NCI-H1436 treated with DMSO at 0.1 percent for 48 hours (cell line): ENCODE measurements at places on chromosomes 3 and 15.

- no peak for DNase-seq
Measured at GRCh38 chr3:60391292-60391691, 860.0 kb downstream of the FHIT start.

DNA sequence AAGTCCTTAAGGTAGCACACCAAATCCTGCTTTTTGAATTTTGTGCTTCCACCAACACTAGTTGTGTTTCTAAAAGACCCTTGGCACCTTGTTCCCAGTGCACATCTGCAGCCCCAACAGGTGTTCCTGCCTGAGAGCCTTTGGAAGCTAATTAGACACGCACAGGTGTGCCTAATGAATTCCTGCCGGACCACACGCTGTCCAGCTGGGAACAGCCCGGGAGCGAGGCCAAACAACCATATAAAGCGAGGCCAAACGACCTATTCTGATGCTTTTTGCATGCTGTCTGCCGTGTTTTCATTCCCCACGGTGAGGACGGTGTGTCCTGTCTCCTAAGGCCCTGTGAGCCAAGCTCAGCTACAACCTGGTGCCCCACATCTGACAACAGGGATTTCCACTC is 99.5 kb downstream of the ATG7 start:
- no peak for DNase-seq

GRCh38 chr3:152258448-152259393 is 10.0 kb upstream of the MBNL1 start:
- no peak for DNase-seq

DNA sequence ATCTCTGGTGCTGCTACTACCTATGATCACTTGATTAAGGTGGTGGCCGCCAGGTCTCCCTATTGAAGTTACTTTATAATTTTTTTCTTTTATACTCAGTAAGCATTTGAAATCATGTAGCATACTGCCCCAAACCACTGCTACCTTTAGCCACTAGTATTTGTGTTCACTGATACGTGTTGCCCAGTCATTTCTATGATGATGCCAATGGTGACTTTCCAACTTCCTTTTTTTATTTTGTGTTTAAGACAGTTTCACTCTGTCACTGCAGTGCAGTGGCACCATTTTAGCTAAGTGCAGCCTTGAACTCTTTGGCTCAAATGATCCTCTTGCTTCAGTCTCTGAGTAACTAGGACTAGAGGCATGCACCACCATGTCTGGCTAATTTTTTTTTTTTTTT is 598.2 kb downstream of the NAALADL2 start:
- DNase-seq: no peak

DNA sequence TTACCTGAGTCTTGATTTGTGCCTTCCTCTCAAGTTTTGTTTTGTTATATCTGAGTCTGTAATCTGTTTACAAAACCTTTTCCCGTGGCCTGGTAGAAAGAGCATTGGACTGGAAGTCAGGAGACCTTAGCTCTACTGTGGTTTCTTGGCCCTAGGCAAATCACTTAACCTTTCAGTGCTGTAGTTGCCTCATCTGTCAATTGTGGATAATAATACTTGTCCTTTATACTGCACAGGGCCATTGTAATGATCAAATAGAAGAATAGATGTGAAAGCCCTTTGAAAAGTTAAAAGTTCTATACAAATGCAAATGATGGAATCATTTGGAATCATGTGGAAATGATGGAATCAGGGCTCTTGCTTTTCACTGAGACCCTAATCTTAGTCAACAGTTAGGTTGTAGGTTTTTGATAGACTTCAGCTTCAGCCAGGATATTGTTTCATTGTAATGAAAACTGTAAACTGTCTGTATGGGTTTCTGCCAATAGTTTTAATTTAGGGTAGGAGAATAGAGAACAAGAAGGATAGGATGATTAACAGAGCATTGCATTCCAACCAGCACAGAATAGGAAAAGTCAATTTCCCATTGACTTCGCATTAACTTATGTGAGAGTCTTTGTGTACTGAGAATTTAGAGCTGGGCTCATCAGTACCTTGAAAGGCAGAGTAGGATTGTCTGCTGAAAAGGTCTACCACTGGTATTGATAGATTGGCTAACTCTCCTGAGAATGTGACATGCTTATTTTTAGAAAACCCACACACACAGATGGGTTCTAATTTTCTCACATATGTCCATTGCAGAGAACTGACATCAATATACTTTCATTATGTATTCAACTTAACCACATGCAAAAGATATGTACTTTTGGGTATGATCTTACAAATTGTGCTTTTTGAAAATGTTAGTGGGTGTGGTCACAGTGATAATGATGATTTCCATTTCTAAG is 21.8 kb downstream of the MAP2K5 start:
- DNase-seq: no peak

GRCh38 chr3:190321789-190322603 is at the start of gene CLDN1:
Gene CLDN1 (minus strand): TSS chr3:190322446. CDS start chr3:190322206, 240 bp downstream.
- no peak for DNase-seq

GRCh38 chr3:190165253-190165652 is 44.6 kb upstream of the P3H2 start:
- no peak for DNase-seq

GRCh38 chr3:197227780-197228574 is 70.4 kb downstream of the DLG1 start:
- no peak for DNase-seq

DNA sequence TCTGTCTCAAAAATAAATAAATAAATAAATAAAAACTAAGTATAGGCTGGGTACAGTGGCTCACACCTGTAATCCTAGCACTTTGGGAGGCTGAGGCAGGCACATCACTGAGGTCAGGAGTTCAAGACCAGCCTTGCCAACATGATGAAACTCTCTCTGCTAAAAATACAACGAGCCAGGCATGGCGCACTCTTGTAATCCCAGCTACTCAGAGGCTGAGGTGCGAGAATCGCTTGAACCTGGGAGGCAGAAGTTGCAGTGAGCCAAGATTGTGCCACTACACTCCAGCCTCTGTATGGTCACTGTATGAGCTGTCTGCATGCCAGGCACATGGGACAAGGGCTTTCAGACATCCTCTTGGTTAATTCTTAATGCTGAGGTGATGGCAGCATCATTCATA is 28.7 kb downstream of the TIPIN start:
- DNase-seq: no peak

- DNase-seq: no peak
Measured at GRCh38 chr15:74895830-74896229, 6.0 kb downstream of the MPI start.

DNA sequence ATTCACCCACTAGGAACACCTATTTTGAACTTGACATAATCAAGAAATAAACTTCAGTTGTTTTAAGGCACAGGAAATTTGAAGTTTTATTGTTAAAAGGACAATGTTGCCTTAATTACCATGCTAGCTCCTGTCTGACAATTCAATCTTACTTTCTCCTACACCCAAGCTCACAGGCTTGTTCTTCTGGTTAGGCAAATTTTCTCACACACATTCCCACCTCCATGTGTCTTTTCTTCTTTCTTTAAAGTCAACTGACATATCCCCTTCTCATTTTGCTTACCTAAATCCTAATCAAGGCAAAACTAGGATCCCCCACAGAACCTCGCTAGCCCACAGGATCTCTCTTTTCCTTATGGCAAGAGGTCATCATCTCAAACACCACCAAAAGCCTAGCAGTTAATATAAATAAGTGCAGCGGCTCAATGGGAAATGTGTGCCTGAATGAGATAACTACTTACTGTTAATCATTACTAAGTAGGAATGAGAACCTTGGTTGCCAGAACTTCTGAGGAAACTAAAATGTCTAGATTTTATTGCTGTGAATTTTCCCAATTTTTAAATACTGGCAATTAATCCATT is 189.3 kb downstream of the PLCH1 start:
- DNase-seq: no peak

GRCh38 chr3:191963182-191963581 is 502.2 kb downstream of the PYDC2 start:
- no peak for DNase-seq

GRCh38 chr15:57321973-57322601 is 54.2 kb upstream of the CGNL1 start:
- DNase-seq: peak; percentile 44

DNA sequence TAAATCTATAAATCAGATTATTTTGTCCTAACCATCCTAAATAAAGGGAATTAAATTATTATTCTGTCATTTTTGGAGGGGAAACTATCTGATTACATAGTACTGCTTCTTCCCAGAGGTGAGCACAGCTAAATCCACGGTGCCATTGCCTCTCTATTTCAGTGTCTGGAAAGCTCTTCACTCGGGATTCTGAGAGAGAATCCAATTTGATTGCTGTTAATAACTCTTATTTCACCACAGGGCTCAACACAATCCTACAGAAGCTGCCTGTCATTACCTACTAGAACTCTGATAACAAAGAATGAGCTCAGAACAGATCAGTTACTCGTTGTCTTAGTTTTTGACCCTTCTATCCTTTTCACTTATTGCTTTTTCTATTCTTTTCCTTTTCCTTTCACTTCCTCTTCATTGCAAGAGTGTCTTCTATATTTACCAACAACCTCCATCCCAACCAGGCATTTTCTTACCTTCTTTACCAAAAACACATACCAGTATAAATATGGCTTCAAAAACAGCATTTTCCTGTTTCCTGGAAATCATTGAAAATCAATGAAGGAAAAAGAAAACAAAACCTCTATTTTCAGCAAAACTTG is 30.4 kb downstream of the OXNAD1 start:
- no peak for DNase-seq

DNA sequence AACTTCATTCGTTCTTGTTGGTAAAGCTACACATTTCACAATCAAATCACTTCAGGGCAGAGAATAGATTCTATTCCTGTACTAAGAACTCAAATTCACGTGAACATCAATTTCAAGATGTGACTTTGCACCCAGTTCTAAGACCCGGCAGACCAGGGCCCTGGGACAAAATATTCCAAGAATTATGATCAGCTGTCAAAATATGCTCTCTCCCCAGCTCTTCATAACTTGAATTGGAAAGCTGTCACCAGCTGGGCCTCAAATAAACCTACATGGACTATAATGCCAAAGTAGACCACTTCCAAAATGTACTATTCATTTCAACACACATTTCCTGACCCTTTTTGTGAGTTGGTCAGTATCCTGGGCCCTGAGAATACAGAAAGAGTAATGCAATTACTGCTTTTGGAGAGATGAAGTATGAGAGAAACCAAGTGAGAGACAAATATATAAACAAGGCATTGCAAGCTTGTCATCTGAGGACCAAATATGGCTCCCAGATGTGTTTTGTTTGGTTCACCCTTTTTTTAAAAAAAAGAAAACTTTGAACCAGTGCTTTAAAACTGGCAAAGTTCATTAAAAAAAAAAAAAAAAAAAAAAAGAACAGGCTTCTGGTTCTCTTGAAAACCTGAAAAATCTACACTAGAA is 14.9 kb downstream of the MAGI1 start:
- DNase-seq: no peak
